T-helper 2 cell treated with Interferon-gamma antibody and Interleukin-4, amounts not matched to agents 100 ng/mL and 5 ng/mL, for 36 hours (primary cell): ENCODE measurements at places on chromosomes 2 and 18. TPM values are rescaled to one million over a fixed set of nuclear protein-coding genes. Genes with fewer than 3 reads are reported as not detected.

The EMILIN2 gene
- total RNA-seq, result 38.3 and 44.2 TPM in 2 replicates

The DPP10 gene
- total RNA-seq, result not detected in 2 replicates

The BBS5 gene
- 1.5 and 1.8 TPM in 2 replicates for total RNA-seq

The FOXI3 gene
- not detected in 2 replicates for total RNA-seq

The ENOSF1 gene
- total RNA-seq, result 89.6 and 92.2 TPM in 2 replicates

The GTF2A1L gene
- not detected in 2 replicates for total RNA-seq
